ENCODE measurements at places on chromosomes 3 and 15.

DNA sequence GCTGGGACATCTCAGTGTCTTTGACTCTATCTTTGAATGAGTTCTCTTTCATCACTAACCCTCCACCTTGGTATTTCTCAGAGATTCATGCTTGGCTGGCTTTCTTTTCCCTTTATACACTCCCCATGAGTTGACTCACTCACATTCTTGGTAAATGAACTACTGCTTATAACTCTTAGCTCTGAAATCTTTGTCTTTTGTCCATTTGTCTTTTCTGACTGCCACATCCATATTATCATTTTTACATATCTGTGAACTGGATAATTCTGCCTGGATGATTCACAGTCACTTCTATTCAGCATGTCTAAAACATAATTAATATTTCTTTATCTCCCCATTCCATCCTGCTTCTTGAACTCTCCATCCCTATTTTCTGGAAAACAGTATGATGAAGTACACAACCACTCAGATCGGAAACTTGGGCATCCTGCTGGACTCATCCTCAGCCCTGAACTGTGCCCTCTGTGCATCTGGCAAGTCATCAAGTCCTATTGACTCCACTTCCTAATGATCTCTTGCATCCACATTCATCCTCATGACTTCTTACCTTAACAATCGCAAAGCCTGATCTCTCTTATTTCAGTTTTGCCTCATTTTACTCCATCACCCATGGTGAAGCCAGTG, 66.9 kb downstream of the KCNAB1 start:
- no peak for DNase-seq

DNA sequence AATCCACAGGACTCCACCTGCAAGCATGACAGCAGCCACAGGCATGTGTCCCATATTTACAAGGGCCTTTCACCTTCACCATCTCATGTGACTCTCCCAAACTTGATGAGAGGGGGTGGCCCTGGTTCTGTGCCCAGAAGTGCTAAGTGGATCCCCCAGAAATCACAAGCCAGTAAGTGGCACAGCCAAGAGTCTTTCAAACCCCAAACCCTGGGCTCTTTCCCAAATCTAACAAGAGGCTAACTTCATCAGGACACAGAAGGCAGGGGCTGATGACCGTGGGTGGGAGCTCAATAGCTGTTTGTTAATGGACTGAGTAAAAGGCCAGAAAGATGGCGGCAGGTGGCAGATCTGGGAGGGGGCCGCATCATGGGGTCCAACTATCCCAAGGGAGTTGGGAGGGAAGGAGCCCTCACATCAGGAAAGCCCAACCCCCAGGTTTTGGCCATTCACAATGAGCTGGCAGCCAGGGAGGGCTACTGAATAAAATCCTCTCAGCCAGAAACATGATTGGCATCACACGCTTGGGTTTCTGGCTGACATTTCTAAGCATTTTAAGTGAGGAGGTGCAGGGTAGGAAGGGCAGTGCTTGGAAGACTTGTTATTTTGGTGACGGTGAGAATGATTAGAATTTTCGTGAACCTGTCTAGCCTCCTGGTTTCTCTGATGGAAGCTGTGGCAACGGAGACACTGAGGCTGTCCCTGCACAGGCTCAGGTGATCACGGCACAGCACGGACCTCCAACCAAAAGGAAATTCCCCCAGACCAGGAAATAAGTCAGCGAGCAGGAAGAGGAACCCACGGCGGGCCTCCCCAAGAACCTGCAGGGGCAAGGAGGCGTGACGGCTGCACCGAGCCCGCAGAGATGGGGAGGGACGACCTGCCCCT, 109.3 kb downstream of the OXNAD1 start:
- no peak for DNase-seq

DNA sequence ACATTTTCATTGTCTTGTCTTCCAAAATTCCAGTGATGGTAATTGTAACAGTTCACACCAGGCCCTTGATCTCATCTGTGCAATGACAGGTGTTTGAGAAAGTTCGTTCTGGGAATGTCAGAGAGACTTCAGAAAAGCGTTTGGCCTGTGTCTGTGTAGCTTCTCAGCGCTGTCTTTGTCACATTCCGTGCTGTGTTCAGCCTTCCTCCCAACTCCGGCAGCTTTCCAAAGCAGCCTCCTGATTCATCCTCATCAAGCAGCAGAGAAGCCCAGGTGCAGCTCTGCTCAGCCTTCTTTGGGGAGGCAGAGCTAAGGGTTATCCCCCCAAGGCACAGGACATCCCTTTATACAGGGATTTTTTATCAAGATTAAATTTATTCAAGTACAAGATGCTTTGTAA, 494.0 kb upstream of the SUCLG2 start:
- no peak for DNase-seq

DNA sequence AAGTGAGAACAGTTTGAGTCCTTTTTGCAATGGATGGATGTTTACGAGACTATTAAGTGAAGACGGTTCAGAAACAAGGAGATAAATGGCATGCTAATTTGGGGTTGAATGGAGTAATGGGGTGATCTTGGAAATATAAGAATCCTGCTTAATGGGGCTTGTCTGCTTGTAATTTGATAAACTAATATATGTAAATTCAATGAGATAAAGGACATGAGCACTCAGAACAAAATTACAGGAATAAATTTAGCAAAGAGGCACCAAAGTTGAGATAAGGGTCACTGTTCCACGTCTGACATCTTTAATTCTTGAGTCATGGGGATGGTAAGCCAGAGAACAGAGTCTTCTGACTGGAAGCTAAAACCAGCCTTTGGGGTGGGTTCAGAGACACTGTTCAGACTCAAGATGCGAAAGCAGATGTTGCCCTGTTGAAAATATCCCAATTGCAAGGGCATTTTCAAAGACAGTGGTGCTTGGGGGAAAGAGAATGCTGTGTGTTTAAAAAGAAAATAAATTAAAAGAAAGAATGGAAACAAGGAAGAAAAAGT, 67.8 kb upstream of the CHRNB4 start:
- no peak for DNase-seq

DNA sequence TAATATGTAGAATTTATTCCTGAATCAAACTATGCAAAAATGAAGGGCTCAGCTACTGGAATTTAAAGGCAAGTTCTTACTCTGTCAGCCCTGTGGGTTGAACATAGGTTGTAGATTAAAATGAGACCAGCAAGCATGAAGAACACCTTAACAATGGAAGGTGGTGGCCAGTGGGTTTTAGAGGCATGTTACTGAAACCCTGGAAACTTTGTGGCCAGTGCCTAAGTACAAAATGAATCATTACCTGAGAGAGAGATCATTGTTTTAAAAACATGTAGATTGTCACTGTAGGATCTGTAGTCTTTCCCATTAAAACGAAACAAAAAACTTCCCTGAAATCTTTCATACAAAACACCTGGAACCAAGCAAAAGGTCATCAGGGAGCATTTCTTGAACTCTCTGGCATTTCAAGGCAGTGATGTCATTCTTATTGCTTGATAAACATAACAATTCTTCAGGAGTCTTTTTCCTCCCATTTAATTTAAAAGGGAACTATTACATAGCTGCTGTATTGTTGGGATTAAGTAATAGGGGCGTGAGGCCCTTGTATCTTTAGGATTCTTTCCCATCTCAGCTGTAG, 51.8 kb downstream of the TMEM108 start:
- no peak for DNase-seq

- no peak for DNase-seq
Measured at GRCh38 chr3:30315447-30315846, 291.0 kb upstream of the TGFBR2 start.

- no peak for DNase-seq
Measured at GRCh38 chr15:90219421-90220141, 14.2 kb downstream of the CIB1 start.

DNA sequence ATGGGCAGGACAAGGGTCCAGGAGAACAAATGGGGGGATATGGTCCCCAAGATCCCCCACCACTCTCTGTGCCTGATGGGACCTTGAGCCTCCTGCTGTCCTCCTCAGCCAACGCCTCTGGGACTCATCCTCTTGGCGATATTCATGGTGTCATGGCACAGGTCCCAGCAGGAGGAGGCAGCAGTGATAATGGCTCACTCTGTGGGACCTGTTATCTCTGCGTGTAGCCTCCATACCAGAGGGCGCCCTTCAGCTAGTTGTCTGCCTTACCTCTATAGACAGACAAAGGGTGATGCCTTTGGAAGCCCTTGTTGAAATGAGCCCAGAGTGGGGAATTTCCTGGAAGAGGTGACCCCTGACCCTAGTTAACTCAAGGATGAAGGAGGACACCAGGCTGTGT, 7.4 kb downstream of the ZBTB47 start:
- no peak for DNase-seq

- DNase-seq = no peak
Measured at GRCh38 chr15:92393071-92393979, at the start of gene ST8SIA2. ST8SIA2 (plus strand) TSS chr15:92393881; CDS start chr15:92394065, 184 bp downstream.

DNA sequence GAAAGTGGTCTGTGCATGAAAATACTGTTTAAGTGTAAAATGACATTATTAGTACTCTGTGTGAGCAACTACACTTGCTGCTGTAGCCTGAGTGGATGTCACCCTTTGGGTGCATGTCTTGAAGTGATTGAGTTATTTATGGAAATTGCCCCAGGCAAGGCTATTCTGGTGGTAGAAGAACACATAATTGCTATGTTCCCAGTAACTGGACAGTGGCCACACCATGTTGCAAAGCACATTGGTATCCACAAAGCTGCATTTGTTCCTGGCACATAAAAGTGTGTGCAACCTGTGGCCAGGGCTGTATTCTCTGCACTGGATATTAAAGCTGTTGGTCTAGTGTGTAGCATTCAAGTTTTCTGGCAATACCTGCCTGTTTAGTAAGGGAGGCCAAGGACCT, 23.8 kb downstream of the MTMR14 start:
- no peak for DNase-seq

- no peak for DNase-seq
Measured at GRCh38 chr3:51997935-51998596, 2.4 kb upstream of the RPL29 start.

DNA sequence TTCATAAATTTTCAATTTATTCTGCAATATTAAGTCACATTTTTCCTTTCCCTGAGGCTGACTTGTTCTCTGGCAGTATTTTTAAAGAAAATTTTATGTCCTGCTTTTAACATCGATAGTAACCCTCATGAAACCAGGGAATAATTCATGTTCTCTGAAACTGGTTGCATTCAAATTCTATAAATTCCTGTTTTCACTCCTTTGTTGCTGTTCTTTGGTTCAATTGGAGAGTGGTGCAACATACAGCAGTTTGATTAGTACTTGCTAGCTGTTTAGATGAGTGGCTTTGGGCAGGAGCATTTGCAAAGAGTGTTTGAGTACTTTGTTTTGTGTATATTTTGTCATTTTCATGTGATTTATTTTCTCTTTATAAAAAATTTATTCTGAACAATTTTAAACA, 19.2 kb downstream of the ZIC1 start:
- DNase-seq = no peak

GRCh38 chr15:41573396-41573795, 14.4 kb downstream of the TYRO3 start:
- DNase-seq = no peak

DNA sequence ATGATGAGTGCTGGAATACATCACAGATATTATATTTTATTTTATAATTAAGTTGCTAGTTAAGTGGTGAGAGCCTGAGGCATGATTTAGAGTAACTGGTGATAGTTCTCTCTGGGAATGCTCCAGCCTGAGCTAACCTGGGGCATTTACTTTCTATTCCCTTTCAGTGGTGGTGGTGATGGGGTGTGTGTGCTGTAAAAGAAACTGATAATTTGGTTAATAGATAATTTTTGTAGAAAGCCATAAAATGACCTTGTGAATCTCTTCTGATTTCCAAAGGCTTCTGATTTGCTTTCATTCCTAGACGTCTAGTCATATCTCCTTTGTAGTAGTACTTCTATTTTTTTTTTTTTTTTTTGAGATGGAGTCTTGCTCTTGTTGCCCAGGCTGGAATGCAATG, 46.8 kb upstream of the DPPA4 start:
- DNase-seq = no peak

- no peak for DNase-seq
Measured at GRCh38 chr3:113354307-113354706, 87.0 kb downstream of the CFAP44 start.

Measured in forelimb muscle (tissue), 1 donor.